DMS79 treated with DMSO at 0.1 percent for 48 hours (cell line): ENCODE measurements at places on chromosomes 2 and 18.

- DNase-seq: no peak
Measured at GRCh38 chr2:197828464-197829135, 24.2 kb downstream of the PLCL1 start.

GRCh38 chr18:75635096-75635495 is 207.6 kb upstream of the SMIM21 start:
- DNase-seq: peak; percentile 75

DNA sequence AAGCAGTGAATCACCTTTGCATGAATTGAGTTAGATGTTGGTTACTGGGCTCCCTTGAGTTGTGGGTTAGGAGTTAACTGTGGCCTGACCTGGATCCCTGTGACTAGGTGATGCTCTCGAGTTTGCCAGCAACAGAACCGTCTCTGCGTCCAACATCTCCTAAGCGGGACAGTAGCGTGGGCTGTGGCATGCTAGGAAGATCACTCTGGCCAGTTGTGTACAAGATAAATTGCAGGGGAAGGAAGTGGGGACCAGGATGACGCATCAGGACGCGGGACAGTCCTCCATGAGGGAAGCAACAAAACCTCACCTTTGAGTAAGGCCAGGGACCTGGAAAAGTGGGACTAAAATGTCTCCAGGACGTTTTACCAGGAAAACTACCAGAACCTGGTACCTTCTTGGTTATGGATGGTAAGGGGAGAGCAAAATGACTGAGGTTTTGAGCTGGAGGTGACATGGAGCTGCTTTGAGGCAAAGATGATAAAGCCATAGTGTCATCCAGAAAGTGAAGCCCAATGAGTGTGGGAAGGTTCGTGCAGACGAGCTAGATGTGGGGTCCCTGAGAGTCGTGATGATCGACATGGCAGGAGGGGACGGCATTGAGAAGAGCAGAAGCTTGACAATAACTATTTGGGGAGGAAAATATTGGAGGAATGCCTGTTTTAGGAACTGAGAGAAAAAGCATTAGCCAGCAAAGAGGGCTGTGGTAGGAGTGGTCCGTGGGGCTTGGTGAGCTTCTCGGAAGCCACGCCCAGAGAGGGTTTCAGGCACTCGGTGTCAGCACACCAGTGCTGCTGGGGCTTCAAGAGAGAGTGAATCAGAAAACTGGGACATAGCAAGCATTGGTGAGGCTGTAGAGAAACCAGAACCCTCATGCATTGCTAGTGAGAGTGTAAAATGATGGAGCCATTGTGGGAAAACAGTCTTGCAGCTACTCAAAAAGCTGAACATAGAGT is 95.1 kb downstream of the SMAD7 start:
- no peak for DNase-seq

DNA sequence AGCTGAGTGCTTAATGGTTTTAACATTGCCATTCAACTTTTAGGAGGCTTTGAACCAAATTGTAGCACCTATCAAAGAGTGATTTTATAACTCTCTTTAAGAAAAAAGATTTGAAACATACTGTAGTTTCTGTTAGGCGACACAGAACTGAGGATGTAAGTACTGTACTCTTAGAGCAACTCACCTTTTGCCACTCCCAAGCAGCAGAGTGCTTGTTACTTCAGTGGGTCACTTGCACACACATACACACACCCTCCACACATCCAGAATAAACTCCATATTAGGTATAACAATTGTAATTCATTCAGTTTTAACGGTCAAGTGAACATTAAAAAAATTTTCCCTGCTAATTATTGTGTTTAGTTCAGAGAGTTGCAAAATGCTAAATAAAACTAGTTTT is 118.3 kb downstream of the CAMKMT start:
- DNase-seq: peak; percentile 2

- no peak for DNase-seq
Measured at GRCh38 chr2:161943011-161943410, 131.0 kb downstream of the DPP4 start.

- no peak for DNase-seq
Measured at GRCh38 chr2:154570501-154570900, 128.0 kb upstream of the KCNJ3 start.

DNA sequence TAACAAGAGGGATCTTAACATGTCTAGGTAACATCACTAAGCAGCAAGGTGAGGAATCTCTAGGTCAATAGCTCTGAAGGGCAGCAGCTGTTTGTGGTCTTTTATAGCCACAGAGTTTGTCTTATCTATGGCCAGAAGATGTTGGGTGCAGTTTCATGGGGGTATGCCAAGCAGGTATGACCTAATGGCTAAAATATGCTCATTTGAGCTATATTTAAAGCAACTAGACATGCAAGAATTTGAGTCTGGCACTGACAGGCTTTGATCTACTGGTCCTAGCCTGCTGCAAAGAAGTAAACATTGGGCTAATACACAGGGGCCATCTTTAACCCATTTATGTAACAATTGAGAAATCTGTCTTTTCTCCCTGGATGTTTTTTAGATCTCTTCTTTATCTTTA is 13.9 kb upstream of the UGP2 start:
- no peak for DNase-seq

DNA sequence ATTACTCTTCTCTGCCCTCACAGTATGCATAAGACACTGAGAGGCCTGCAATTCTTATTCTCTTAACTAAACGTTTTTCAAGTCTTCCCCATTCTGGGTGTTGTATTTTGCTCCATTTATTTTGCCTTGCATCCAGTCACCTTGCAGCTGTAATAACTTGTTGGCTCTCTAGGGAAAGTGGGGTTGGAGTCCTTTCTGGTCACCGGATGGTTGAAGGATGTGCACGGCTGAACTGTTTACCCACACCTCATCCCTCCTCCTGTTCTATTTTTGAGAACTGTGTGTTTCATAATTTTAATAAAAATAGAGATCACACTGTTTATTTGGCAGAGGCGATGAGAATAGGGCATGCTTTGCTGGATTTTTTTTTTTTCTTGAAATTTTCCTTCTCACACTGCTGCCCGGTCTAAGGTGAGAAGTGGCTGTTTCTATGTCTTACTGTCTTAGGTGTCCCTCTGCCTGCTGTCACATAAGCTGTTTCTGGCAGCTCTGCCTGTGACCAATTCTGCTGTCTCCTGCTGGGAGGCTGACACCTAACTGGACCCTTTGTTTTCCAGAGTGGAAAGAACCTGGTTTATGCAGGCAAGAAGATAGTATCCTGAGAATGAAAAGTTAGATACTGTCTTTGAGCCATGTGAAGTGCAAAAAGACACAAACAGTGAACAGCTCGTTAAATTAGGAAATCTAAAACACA is 342.6 kb downstream of the DPP10 start:
- no peak for DNase-seq

DNA sequence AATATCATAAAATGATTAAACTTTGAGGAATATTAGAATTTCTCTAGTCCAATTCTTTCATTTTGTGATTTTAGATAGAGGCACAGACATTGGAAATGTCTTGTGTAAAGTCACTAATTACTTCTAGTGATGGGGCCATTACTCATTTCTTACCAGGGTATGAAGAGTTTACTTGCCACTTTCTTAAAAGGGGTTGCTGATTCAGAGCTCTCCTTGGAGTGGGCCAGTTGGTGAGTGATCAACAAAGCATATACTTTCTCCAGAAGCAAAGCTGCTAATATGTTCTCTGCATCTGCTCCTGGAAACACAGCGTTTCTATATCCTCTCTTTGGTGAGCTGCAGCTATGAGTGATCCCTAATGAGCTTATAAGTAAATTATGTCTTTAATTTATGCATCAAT is 408.9 kb upstream of the LRATD1 start:
- no peak for DNase-seq

- no peak for DNase-seq
Measured at GRCh38 chr2:110971811-110972210, 148.9 kb upstream of the BCL2L11 start.

DNA sequence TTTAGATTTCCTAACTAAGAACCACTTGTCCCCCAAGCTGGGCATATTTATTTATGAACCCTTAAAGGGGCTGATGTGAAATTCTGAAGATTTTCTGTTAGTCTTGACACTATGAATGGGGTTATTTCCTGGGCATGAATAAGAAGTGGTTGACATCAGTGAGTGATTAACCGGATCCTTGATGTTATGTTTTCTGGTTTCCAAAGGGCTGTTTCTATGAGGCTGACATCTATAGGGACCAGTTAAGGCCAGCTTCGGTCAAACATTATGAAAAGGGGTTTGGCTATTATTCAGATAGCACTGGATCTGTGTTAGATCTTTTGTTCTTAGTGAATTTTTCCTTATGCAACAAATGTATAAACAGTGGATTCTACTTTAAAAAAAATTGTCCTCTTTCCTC is 443.7 kb upstream of the SPRED2 start:
- DNase-seq: no peak

GRCh38 chr18:55781481-55781957 is 193.5 kb upstream of the TCF4 start:
- DNase-seq: peak; percentile 11

DNA sequence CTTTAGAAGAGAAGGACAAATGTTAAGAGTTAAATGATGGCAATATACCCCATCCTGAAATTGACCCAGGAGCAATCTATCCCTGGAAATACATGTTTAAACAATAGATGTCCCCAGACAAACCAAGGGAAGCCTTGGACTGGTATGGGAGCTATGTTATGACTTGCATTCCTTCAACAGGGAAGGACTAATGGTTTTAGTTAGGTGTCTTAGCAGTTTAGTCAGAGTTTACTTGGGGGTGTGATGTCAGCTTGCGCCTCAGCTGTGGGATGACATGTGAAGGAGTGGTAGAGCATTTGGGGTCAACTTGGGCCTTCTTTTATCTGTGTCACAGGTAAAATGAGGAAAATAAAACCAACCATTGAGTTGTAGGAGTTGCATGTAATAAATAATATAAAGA is 36.8 kb downstream of the SPC25 start:
- DNase-seq: no peak

DNA sequence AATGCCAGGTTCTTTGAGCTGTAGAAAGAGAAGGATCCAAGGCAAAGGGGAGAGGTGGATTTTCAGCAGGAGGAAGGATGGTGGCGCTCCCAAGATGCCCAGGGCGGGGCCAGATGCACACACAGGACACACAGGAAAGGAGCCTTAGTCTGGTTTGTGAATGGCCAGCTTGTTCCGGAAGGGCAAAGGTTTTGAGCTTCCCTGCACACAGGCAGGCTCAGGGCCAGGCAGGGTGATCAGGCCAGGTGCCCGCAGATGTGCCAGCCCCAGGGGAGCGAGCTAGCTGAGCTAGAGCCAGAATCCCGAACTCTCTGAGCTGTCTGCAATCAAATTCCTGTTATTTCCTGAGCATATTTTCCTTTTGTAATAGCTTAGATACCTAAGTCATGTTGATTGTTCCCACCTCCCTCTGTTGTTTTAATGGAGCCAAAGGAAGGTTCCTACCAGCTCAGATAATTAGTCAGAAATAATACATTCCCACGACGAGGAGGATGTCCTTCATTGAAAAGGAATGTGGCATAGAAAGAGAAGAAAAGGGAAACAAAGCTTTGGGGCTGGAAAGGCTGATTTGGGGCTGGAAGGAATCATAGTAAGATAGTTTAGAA is 13.7 kb upstream of the OTOF start:
- DNase-seq: no peak

- no peak for DNase-seq
Measured at GRCh38 chr18:1892191-1892590, 679.1 kb downstream of the METTL4 start.

GRCh38 chr2:102703748-102704147 is 58.1 kb upstream of the TMEM182 start:
- peak; percentile 2 for DNase-seq

- no peak for DNase-seq
Measured at GRCh38 chr2:102103992-102104871, 38.3 kb upstream of the IL1R1 start.

GRCh38 chr2:191056228-191056627 is 42.3 kb upstream of the STAT1 start:
- DNase-seq: no peak

GRCh38 chr2:10407432-10407831 is 40.7 kb downstream of the ODC1 start:
- no peak for DNase-seq
